Mesothelial cell of epicardium (in vitro differentiated cells): ENCODE measurements at places on chromosomes 11 and 22. TPM values are rescaled to one million over a fixed set of nuclear protein-coding genes. Genes with fewer than 3 reads are reported as not detected.

Gene CASTOR1
- 10.9 to 13.5 TPM (median 13.5 TPM) in 3 replicates for total RNA-seq

DNA sequence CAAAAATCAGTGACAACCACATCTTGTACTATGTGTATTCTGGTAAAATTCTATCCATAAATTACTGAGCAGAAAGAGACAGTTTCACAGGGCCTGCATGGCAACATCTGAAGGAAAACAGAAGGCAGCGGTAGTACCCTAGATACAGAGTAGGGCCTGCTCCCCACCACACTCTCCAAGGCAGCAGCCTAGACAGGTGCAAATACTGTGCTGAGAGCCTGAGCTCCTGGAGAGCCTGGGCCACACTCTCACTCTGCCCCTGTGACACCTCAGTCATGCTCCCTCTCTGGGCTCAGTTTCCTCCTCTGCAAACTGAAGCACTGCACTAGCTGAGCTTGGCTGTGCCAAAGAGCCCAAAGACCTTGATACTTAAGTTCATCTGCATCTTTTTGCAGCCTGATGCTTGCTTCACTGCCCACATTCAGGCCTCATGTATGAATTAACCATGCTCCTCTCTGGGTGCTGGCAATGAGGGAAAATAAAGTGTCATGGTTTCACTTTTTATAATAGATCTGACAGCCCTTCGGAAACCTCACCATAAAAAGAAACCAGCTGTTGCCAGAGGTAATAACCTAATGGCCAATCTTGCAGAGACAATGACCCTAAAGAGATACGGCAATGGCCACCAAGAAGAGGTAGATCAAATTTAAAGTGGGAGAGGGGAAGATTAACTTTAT is 104.7 kb downstream of the PLEKHA7 start:
- DNase-seq: no peak

DNA sequence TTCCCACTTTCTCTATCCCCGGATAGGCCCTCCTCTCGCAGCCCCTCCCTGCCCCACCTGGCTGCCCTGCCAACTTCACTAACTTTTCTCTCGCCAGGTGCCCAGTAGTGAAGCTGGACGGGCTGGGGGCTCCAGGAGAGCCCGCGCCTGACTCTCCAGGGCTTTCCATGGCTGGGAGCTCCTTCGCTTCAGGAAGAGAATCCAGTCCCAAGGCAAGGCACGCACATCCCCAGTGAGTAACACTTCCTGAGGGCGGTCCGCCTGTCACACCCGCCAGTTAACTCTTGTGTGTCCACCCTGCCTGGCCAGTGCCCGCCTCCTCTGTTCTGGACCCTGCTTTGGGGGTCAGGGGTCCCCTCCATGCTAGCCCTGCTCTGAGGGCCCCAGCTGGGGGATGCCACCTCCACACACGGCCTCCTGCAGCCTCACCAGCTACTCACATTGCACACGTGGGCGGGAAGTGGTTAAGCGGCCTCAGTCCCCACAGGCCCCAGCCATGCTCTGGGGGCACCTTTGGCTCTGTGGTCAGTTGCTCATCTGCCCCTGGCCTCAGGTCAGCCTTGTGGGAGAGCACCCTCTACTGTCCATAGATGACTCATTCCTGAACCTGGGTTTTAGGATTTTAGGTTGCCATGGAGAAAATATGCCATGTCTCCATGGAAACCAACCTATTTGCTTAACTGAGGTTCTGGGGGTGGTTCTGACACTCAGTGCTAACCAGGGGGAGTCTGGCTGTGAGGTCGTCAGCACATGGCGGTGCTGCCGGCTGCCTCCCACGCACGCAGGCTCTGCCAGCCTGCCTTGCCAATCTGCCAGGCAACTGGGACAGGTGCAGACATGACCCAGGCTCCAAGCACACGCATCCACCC is at the start of gene RIN1:
Gene RIN1 (minus strand): TSS at position 201 of the 869 bp plus-strand sequence. CDS start 32 bp downstream, at position 169.
- DNase-seq: no peak

- DNase-seq: no peak
These were observed 7.1 kb upstream of the SLC35E4 start for GRCh38 chr22:30628491-30628890.

- DNase-seq: no peak
These were observed 42.0 kb upstream of the TENM4 start for GRCh38 chr11:79482800-79483199.

Gene DUSP8
- 7.8 to 9.1 TPM (median 8.9 TPM) in 3 replicates for total RNA-seq

DNA sequence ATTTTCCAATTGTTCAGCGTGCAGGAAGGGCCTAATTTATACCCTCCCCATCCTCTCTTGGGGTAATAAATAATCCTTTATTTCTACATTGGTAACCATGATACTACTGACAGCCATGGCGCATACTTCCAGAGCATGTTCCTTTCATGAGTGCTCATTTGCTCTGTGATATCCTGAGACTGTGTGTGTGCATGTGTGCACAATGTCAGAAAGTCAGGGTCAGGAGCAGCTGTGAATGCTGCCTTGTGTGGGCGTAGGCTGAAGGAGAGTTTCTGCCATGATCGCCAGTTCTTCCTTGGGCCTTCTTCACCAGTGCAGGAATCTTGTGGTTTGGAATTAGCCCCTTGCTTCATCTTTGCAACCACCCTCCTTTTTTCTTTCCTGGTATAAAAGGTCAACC is 10.2 kb downstream of the TUBA8 start:
- DNase-seq: no peak

Gene APOA4
- not detected in 3 replicates for total RNA-seq

DNA sequence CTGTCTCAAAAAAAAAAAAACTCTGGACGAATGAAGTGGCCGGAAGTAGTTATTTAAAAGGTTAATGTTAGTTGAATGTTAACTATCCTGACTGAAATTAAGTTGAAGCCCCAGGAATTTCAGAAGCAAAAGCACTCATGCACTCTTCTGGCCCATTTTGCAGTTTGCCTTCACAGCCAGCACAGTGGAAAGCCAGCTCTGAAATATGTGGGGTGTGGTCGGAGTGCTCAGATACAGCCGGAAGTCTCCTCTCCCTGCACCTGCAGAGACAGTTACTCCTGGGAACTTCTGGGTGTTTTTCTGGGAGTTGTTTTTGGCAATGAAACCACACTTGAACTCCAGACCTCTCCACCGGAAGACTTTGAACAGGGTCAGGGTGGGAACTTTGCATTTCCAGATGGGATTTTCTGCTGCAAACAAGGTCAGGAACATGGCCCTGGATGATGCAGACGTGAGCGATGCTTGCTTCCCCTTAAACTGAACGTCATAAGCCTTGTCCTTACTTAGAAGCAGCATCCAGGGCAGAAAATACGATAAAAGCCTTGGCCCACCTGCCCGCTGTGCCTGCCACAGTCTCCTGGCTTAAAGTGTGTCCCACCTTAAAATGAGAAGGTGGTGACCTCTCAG is 21.5 kb upstream of the CABP2 start:
- DNase-seq: no peak

DNA sequence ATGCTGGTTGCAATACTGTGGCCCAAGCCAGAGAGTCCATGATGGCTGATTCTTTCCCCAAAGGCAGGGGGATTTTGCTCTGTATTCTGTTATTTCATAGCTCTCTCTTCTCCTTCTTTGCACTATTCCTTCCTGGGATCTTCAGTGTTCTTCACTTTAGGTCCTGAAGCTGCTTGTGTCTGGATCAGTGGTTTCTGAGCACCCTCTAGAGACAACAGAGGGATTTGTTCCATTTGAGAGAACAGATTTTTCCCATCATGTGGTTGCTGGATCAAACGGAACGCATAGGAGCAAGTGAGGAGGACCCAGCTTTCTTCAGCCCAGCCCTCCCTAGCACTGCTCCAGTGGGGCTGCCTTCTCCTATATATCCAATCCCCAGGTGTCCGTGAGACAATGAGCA is 68.7 kb upstream of the SYN3 start:
- DNase-seq: no peak

Gene NCF4
- not detected in 3 replicates for total RNA-seq

- no peak for DNase-seq
These were observed 65.5 kb upstream of the DRD2 start for GRCh38 chr11:113540416-113541330.

DNA sequence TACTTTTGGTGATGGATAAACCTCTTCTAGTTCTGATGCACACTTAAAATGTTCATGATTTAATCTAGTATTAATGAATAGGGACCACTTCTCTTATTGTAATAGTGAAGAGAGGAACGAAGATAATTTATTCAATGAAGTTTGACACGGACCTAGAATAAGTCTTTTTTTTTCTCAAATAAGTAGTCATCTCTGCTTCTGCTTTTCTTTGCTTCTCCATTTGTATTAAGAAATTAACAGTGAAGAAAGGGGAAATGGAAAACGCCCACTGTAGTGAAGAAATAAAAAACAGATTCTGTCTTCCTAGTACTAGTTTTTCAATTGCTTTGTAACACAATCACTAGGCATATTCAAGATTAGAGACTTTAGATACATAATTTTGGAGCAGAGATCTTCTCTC is 73.0 kb downstream of the CD44 start:
- no peak for DNase-seq
